ENCODE measurements at places on chromosomes 16 and 17.

DNA sequence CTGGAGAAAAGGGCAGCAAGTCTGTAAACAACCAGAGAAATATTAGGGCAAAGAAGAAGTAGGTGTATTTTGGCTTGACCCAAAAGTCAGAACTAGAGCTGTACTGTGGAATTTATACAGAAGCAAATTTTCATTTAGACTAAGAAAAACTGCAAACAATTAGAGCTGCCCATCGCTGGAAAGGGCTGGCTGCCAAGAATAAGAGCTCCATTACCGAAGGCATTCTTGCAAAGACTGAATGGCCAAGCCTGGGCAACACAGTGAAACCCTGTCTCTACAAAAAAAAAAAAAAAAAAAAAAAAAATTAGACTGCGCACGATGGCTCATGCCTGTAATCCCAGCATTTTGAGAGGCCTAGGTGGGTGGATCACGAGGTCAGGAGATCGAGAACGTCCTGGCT lies 53.9 kb upstream of the TMC5 start:
- no peak for DNase-seq

DNA sequence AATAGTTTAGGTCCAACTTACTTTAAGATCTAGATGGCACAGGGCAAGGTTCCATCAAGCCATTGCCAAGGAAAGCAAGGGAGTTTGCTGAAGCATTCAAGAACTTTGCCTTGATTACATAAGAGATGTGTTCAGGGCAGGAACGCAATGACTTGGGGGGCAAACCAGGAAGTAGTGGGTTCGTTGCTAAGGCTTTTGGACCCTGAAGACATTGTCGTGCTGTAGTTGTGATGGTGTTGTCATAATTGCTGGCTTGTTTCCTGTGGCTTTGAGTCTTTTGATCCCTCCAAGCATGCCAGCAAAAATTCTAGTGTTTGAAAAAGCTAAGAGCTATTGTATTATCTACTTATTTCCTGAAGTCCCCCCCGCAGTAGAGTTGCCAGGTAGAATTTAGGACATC lies 70.7 kb upstream of the HNF1B start:
- DNase-seq = no peak

GRCh38 chr17:18360518-18360917 lies 2.8 kb downstream of the SHMT1 start:
- no peak for DNase-seq

- no peak for DNase-seq
Measured at GRCh38 chr17:8885967-8886684, 18.7 kb upstream of the PIK3R6 start.

- DNase-seq = no peak
Measured at GRCh38 chr17:38735161-38735997, 5.2 kb downstream of the CISD3 start.

- DNase-seq = no peak
Measured at GRCh38 chr16:86768999-86769398, 190.7 kb downstream of the FOXL1 start.

GRCh38 chr17:61833536-61834193 lies 29.7 kb downstream of the BRIP1 start:
- DNase-seq = no peak

GRCh38 chr16:73002866-73003265 lies 45.1 kb downstream of the ZFHX3 start:
- no peak for DNase-seq
